Kidney epithelial cell (primary cell): ENCODE measurements at places on chromosomes 3 and 15. TPM values are rescaled to one million over a fixed set of nuclear protein-coding genes. Genes with fewer than 3 reads are reported as not detected.

Gene PIF1
- 1.9 and 2.3 TPM in 2 replicates for total RNA-seq

Gene BCL2A1
- not detected in 2 replicates for total RNA-seq

Gene PDZRN3
- 0.96 and 4.1 TPM in 2 replicates for total RNA-seq

Gene GOLGA8J
- not detected in 2 replicates for total RNA-seq

Gene BCL6
- 5.8 and 8.9 TPM in 2 replicates for total RNA-seq

Gene UBA7
- 6.3 and 11.8 TPM in 2 replicates for total RNA-seq

Gene C15orf39
- 26.8 and 34.8 TPM in 2 replicates for total RNA-seq

Gene CHAC1
- 84.4 and 86.3 TPM in 2 replicates for total RNA-seq

Gene DNAH12
- total RNA-seq = 0.41 TPM in 1 of 2 replicates, not detected in the other
